Smooth muscle cell of the brain vasculature (primary cell): ENCODE measurements at places on chromosomes 16 and 17.
A peak's percentile ranks its signal among the peaks of the same experiment; 100 is the strongest.

- DNase-seq: no peak
These were observed 79.6 kb upstream of the HS3ST2 start for GRCh38 chr16:22734368-22734767.

- no peak for DNase-seq
These were observed 22.8 kb downstream of the TADA2A start for GRCh38 chr17:37429453-37429852.

GRCh38 chr16:68292425-68292824, 18.3 kb downstream of the SLC7A6OS start:
- DNase-seq: no peak

DNA sequence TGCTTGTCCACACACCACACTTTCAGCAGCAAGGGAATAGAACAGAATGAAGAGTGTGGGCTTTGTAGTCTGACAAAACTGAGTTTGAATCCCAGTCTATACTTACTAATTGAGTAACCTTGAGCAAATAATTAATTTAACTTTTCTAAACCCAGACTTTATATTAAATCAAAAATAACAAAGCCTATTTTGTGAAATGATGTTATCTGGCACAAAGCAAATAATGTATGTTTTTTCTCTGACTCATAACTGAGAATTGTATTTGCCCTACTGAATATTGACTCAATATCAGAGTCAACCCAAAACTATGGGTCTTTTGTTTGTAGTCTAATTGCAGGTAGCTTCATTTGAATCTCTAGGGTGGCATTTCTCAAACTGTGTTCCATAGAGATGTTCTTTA, 77.9 kb upstream of the TANC2 start:
- DNase-seq: no peak

DNA sequence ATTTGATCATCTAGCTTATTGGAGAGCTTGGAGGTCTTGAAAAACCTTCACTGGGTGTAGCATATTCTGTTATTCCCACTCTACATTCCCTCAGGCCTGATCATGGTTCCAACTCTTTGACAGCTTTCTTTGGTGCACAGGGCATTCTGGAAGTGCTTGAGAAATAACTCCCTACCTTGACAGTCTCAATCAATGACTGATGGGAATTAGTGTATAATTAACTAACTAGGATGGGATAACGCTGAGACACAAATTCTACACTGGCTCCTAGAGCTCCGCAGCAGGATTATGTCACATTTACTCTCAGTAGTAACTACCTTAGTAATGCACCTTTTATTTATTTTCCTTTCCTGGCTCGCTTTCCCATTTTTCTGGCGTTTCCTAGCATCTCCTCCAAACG, 236.4 kb downstream of the MAP2K6 start:
- DNase-seq: no peak

- no peak for DNase-seq
These were observed 16.6 kb downstream of the CRLF3 start for GRCh38 chr17:30807896-30808295.

- no peak for DNase-seq
These were observed 20.8 kb downstream of the SRP68 start for GRCh38 chr17:76051561-76051960.

- no peak for DNase-seq
These were observed 33.5 kb downstream of the GRB2 start for GRCh38 chr17:75371981-75372380.

DNA sequence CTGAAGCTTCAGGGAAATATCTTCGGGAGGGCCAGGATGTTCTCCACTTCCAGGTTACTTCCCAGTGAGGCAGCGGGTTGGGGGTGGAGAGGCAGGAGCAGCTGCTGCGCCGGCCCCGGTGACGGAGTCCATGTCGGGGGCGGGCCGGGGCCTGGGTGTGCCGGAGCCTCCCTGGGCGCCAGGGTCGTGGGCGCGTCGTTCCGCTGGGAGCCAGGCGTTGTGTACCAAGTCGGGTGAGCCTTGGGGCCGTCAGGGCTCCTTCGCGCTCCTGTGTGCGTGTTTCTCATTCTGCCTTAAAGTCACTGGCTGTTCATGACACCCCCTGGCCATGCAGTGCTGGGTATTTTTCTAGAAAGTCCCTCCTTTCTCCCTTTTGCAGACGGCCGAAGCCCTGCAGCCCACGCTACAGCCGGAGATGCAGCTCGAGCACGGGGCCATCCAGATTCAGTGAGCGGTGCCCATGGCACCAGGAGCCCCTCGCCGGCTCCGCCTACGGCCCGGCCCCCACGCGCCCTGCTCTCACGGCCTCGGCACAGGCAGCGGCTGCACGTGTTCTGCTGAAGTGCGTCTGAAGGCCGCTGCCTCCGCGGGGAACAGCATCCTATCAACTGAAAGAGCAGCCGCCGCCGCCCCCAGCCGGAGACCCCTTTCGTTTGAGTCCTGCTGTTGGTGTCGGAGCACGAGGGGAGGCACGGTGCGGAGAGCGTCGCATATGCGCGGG, 125.1 kb downstream of the BANP start:
- DNase-seq: no peak

- no peak for DNase-seq
These were observed 469.1 kb downstream of the GRIN2A start for GRCh38 chr16:9713156-9713555.

DNA sequence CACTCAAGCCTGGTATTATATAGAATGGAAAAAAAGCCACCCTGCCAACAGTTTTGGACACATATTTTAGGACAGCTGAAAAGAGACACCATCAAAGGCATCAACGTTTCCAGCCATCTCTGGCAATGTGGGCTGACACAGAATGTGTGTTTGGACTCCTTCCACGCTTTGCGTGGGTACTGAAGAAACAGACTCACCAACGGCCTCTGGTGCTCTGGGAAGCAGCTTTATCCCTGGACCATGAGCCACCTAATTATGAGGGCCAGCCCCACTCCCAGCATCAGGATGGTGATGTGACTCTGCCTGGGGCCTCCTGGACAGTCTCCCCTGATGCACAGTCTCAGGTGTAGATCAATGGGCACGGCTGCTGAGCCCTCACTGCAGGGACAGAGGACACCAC, 27.9 kb downstream of the CCDC57 start:
- no peak for DNase-seq

- DNase-seq: no peak
These were observed 10.3 kb downstream of the NSMCE1 start for GRCh38 chr16:27258241-27258734.

DNA sequence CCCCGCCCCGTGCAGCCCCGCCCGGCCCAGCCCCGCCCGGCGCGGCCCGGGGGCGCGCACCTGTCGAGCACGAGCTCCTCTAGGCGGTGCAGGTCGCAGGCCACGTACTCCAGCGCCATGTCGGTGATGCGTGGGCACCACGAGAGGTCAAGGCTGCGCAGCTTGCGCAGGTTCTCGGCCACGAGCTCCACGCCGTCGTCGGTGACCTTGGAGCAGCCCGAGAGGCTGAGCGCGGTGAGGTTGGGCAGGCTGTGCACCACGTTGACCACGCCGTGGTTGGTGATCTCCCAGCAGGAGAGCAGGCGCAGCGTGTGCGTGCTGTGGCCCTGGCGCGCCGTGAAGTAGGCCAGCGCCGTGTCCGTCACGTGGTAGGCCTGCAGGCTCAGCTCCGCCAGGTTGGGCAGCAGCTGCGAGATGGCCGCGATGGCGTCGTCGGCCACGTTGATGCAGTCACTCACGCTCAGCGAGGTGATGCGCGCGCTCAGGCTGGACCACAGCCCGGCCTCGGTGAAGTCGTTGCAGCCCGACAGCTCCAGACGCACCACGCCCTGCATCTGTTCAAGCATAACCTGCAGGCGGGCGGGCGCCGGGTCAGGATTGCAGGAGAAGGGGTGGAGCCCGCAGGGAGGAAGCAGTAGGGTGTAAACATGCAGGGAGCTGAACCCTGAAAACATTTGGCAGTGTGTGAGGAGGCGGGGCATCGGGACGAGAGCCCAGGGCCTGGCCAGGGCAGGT, 5.3 kb upstream of the WDR24 start:
- DNase-seq: no peak

DNA sequence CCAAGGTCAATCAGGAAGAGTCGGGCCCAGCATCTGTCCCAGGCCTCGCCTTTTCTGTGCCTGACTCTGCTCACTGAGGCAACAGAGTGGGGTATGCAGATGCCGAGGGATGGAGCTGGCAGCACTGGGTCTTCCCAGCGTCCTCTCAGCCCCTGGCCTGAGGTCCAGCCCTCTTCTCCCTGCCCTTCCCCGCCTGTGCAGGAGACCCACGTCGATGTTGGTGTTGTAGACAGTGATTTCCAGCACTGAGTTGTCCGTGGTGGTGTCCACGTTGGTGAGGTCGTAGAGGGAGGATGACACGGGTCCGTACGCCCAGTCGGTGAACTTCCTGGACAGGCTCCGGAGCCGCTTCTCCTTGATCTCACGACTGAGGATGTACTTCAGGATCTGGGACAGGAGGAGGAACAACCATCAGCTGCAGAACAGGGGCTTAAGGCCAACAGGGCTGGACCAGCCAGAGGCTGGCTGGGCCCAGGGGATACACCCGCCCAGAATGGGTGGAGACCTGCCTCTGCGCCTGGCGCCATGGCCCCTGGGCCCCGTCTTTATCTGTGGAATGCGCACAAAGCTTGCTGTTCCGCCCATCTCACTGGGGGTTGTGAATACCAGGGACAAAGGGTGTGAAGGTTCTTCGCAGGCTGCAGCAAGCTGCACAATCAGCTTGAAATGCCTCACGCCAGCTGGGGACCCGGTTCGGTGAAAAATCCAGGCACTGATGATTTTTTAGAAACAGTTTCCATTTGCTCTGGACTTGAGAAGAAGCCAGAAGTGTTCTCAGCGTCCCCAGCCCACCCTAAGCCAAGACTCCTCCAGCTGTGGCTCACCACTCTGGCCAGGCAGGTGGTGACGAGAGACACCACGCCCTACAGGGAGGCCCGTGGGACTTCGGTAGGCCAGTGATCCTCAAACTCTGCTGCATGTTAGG, 27.5 kb downstream of the TRPV3 start:
- DNase-seq: no peak

DNA sequence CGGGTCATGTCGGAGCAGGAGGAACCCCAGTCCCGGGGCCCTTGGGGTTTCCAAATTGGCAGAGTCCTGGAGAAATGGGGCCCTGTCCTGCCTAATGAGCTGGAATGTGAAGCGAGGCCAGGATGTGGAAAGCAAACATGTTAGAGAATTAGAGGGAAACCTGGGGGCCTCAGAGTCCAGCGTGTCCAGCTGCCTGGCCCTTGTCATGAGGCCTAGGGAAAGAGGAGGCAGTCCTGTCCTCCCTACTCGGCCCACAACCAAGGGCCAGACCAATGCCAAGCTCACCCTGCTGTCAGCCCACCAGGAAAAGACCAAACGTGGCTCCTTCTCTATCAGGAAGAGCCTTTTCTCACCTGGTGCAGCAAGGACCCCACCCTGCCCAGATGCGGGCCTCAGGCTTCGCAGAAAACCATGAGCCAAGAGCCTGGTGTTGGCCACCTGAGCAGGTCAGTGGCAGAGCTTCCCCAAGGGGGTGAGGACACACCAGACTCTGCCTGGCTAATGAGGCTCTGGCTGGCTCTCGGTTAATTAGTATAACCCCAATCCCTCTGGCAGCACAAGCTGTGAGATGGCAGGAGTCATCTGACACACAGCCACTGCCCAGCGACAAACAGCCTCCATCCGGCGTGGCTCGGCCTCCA, 10.1 kb downstream of the TEKT5 start:
- DNase-seq: no peak

DNA sequence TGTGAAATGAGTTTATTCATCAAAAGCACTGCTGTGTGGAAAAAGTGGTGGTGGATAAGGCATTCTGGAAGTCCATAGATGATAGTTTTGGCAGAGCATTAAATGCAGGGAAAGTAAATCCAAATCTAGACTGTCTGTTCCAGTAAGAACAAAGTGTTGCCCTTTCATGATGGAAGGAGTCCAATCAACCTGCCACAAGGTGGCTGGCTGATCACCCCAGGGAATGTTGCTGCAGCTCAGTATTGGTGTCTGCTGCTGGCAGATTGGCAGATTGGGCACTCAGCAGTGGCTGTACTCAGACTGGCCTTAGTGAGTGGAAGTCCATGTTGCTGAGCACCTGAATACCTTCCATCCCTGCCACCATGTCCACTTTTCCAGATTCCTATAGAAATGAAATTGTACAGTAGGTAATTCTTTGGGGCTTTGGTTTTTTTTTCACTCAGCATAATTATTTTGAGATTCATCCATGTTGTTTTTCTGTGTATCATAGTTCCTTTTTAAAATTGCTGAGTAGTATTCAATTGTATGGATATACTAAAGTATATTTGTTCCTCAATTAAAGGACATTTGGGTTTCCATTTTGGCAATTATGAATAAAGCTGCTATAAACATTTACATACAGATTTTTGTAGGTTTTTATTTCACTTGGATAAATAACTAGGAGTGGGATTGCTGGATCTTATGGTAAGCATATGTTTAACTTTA, 14.3 kb downstream of the DYNLL2 start:
- no peak for DNase-seq

GRCh38 chr17:31559584-31560501, 168.4 kb downstream of the RAB11FIP4 start:
- DNase-seq: no peak

- DNase-seq: peak; percentile 28
These were observed 2.4 kb downstream of the MATCAP1 start for GRCh38 chr16:67181346-67181745.

- no peak for DNase-seq
These were observed 136.1 kb downstream of the SPACA3 start for GRCh38 chr17:33127706-33128105.

GRCh38 chr16:19138601-19139000, 24.8 kb downstream of the ITPRIPL2 start:
- no peak for DNase-seq

DNA sequence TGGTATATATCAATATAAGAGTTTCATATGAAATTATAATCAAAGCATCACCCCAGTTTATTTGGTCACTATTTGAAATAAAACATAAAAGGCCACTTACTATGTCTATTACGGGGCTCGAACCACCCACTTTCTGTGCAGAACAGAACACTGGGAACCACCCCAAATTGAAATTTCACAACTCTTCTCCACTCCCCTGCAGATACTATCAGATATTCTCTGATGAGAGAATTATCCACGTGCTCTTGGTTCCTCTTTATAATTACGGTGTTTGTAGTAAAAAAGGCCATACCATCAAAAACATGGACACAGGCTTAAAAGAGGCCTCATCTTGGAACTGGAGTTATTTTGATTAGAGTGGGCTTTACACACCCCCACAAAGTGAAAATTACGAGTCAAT, 82.8 kb downstream of the WDR59 start:
- DNase-seq: no peak

DNA sequence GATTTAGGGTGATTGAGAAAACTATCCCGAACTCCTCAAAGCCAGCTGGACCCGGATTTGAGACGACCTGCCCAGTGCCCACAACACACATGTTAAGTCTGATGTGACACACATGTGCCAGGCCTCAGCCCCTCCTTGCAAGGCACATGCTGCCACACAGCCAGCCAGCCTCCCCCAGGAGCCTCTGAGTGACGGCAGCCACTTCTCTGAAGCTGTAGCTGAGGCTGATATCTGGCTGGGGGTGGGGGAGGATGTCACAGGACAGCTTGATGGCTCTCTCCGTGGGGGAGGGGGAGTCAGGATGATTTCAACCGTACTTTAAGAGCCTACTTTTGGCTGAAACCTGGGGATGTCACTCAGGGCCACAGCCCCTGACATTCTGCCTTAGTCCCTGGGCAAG, 40.9 kb downstream of the SRCIN1 start:
- DNase-seq: no peak
